ENCODE measurements at places on chromosomes 1 and 21.

DNA sequence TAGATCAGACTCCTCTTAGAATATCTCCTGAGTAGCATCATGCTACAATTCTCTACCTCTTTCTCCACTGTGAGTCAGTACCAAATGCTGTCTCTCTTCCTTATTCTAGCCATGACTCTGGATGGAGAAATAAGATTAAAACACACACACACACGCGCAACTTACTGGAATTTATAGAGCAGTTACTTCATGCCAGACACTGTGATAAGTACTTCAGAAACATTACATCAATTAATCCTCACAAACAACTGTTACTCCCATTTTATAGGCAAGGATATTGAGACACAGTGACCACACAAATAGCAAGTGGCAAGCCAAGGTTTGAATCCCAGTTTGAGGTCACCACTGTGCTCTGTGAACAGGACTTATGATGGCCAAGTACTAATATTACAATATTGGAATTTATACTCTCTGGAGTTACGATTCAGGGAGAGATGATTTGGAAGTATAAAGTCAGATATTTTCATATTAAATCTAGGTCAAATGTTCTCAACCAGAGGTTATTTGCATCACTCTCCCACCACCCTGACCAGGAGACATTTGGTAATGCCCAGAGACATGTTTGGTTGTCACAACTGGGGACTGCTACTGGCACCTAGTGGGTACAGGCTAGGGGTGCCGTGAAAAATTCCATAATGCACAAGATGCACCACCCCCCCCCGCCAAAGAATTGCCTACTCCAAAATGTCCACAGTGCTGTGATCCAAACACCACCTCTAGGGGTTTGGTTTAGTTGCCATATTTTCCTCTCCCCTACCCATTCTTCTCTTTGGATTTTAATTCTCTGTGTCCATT is 221.6 kb downstream of the LTN1 start:
- no peak for DNase-seq

DNA sequence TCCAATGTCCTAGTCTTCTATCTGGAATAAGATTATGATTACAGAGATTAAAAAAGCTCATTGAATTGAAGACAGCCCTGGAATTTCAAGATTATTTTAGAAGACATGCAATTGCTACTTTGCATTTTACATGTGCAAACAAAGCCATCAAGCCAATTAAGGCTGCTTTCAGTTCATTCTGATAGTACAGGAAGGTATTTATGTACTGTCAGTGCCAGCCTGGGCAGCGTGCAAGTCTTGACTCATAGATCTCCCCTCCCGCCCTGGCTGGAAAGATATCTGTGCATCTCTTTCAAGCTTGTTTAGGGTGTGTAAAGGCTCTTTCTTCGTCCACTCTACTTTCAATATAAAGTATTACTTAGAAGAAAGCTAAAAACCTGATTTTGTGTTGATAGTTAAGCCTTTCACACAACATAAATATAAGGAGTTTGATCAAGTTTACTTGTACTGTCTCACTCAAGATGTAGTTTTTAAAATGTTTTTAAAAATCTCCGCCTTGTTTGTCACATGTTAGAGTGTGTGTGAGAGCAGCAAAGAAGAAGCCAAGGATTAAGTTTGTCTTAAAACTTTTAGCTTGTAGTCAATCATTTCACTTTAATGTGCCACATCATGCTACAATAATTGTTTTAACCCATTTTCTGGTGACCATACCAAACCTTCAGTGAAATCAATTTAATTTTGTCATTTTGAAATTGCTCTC is 13.6 kb upstream of the LYPLAL1 start:
- no peak for DNase-seq

- DNase-seq: no peak
Measured at GRCh38 chr1:189513091-189513490, 964.6 kb downstream of the BRINP3 start.

DNA sequence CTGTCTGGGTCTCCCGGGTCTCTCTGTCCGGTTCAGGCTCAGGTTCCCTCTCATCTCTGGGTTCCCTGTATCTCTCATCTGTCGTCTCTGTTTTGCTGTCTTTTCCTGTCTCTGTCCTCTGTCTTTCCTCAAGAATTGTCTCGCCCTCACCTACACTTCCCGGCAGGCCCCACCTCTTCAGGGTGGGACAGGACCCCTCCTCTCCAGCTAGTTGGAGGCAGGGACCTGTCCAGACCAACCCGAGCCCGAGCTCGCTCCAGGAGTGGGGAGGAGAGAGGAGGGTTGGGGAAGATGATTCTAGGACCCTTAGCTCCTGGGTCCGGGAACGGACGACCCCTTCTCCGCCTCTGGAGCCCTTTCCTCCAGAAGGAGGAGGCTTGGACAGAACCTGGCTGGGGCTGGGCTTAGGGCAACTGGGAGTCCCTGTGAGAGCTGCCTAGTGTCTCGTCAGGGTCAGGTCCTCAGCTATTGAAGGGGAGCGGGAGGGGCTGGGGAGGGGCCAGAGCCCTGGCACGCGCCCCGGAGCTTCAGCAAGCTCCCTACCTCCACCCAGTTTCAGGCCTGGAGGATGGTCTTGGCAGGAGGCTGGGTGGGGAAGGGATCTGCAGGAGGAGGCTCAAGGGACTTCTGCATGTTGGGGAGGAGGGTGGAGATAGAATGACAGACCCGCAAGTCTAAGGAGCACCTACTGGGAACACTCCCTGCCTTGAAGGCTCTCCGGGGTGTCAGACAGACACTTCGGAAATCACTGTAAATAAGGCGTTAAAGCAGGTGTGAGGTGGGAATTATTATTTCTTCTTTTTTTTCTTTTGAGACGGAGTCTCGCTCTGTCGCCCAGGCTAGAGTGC is 26.3 kb upstream of the EPB41 start:
- DNase-seq: no peak

- DNase-seq: no peak
Measured at GRCh38 chr1:234865171-234866006, 255.4 kb upstream of the IRF2BP2 start.

DNA sequence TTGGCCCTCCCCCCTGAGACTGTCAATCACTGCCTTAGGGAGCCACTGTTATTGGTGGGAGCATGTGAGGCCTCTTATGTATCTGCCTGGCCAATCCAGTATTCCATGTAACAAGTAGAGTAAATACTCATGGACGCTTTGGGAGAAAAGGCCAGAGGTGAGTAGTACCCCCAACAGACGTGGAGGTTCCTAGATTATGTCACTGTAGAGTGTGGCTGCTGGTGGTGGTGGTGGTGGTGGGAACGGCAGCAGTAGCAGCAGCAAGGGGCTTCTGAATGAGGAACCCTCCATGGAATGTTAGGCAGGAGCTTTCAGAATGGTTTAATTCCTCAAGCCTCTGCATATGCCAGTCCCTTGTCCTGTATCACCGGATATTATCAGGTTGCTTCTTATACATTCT is 118.5 kb downstream of the UCK2 start:
- DNase-seq: no peak

- no peak for DNase-seq
Measured at GRCh38 chr1:30816211-30817076, 58.9 kb upstream of the LAPTM5 start.

- DNase-seq: no peak
Measured at GRCh38 chr21:24729568-24729967, 877.7 kb downstream of the MRPL39 start.

GRCh38 chr21:46413365-46413696 is 45.4 kb upstream of the DIP2A start:
- no peak for DNase-seq

DNA sequence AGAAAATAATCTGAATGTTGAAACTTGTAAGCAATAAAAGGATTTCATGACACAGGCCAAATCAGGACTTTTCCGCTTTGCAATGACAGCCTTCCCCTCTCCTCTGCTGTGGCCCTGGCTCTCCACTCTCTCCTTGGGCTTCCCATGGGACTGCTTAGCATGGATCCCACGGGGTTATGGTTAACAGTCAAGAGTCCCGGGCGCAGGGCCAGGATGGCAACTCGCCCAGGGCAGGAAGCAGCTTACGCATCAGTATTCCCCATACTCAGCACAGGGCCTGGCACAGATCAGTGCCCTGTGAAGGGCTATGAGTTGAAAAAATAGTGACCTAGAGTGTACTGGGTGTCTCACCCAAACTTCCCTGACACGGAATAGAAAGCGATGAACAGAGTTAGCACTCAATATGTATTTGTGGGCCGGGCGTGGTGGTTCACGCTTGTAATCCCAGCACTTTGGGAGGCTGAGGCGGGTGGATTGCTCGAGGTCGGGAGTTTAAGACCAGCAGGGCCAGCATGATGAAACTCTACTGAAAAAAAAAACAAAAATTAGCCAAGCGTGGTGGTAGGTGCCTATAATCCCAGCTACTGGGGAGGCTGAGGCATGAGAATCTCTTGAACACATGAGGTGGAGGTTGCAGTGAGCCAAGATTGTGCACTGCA is 29.1 kb upstream of the GRHL3 start:
- no peak for DNase-seq

- no peak for DNase-seq
Measured at GRCh38 chr1:157399343-157399983, 152.9 kb downstream of the FCRL5 start.

GRCh38 chr1:214847071-214847810 is 235.3 kb upstream of the KCNK2 start:
- DNase-seq: no peak

- DNase-seq: no peak
Measured at GRCh38 chr21:14768042-14768441, 221.9 kb upstream of the SAMSN1 start.

DNA sequence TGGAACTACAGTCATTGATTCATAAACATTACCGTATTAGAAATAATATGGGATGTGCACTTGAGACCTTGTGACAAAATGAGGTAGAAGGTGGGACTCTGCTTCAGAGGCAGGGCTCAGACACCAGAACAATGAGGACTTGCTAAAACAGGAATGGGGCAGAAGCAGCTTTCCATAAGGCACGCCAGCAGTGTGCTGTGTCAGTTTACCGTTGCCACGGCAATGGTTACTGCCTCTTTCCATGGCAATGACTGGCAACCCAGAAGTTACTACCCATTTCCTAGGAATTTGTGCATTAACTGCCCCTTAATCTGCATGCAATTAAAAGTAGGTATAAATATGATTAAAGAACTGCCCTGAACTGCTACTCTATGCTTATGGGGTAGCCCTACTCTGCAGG is 169.0 kb downstream of the CHRM3 start:
- DNase-seq: no peak

DNA sequence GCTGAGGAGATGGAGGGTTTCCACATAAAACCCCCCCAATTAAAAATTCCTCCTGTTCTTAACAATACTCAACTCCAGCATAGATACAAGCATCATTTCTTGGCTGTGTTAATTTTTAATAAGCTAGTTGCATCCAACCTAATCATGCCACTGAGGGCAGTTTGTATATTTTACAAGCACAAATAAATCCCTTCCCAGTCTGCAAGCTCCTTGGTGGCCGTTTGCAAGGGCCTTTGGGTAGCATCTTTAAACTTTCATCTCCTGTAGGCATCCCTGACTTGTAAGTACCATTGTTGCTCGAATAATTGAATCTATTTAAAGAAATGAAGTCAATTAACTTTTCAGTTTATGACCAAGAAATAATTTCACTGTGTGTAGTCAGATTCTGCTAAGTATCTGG is 103.5 kb upstream of the AJAP1 start:
- no peak for DNase-seq

GRCh38 chr1:78126506-78126905 is 80.7 kb downstream of the GIPC2 start:
- DNase-seq: no peak

DNA sequence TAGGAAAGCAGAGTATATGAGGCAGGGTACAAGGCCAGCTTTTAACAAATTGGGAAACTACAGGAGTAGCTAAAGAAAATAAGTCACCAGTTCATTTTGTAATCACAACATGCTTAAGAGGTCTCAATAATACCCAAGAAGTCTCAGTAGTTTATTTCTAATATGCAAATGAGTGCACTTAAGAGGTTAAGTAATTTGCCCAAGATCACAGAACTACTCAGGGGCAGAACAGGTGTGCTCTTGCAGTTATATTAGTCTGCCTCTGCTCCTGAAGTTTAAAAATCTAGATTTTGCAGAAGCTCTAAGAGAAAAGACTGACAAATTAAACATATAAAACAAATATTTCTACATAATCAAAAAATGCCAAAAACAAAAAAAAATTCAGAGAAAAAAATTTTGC is 6.9 kb downstream of the EPS15 start:
- DNase-seq: no peak

DNA sequence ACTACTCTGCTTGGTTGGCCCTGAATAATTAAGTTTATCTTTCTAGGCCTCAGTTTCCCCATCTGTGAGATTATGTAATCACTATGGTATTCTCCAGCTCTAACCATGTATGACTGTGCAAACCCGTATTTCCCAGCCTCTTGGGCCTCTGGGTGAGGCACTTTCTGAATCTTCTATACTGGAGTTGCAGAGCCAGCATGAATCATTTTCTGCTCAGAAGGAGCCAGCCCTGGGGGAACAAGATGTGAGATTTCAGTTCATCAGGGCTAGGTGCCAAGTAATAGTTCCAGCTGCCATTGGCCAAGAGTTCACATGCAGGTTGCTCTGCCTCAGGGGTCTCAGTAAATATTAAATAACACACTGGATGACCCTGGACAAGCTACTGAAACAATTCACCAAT is 47.7 kb upstream of the USP24 start:
- no peak for DNase-seq

- DNase-seq: no peak
Measured at GRCh38 chr1:19610282-19610981, 33.7 kb upstream of the NBL1 start.

GRCh38 chr1:31396633-31397351 is 16.2 kb upstream of the SERINC2 start:
- no peak for DNase-seq

GRCh38 chr21:19275065-19275464 is 871.5 kb upstream of the TMPRSS15 start:
- DNase-seq: no peak

DNA sequence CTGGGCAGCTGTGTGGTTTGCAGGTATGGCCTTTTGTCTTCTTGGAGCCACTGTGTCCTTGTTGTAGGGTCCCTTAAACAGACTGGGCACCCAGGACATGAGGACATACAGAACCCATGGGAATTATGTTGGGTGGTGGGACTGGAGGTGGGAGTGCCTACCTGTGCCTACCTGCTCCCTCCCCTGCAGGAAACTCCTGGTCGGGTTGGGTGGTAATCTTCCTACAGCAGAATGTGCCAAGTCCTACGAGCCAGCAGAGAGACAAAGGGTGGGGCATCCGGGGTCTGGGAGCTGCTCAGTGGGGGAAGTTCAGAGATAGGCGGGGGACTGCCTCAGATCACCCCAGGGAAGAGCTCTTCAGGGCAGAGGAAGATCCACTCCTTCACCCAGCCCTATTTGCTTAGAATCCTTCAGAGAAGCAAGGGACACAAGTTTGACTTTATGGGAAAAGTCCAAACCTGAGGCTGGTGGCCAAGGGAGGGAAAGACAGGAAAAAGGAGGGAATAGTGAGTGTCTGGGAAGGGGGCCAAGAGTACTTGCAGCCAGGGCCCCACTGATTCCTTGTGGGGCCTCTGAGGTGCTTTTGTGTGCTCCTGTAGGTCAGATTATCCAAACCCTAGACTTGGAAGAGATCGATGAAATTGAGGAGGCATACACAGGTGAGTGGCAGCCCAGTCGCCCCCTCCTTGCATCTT is 58.3 kb downstream of the KIF21B start:
- no peak for DNase-seq

- no peak for DNase-seq
Measured at GRCh38 chr1:182890927-182891610, 51.9 kb downstream of the DHX9 start.
